Gastrocnemius medialis (tissue), 4 donors: ENCODE measurements at places on chromosomes 5 and 9. TPM values are rescaled to one million over a fixed set of nuclear protein-coding genes. Genes with fewer than 3 reads are reported as not detected.

DNA sequence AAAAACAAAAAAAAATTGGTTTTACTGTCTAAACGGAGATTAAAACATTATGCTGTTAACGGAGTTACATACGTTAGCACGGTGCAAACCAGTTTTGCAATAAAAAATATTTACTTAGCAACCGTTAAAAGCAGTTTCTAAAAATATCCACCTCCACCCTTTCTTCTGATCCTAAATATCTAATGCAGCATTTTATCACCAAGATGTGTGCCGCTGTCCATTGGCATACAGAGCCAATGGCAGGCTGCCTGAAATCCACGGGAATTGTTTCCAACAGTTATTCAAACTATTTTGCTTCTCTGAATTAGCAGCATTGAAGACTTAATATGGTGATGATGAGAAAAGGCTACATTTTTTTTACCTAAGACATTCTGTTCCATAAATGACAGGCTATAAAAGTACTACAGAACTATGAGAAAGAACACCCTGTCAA lies 61.6 kb downstream of the CSNK1A1 start:
- no peak for DNase-seq

- DNase-seq = no peak
Observed at GRCh38 chr5:133947431-133947841, 21.0 kb downstream of the C5orf15 start.

DNA sequence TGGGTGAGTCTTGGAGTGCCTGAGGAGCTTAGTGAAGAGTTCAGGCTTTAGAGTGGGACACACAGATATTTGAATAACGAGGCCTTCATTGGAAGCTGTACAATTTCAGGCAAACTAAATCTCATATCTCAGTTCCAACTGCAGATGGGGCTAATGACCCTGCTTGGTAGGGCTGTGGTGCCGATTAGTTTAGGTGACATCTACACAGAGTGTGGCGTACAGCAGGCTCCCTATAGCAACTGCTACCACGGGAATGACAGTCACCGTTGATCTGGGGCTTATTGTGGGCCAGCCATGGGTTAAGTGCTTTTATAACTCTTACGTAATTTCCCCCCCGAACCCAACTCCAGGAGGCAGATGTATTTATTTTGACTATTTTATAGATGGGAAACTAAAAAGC lies 70.8 kb downstream of the FAT2 start:
- no peak for DNase-seq

The PCDH1 gene
- 17.6 TPM for total RNA-seq

The ANKRD18B gene
- total RNA-seq = not detected
